ENCODE measurements at places on chromosomes 12 and 14.

DNA sequence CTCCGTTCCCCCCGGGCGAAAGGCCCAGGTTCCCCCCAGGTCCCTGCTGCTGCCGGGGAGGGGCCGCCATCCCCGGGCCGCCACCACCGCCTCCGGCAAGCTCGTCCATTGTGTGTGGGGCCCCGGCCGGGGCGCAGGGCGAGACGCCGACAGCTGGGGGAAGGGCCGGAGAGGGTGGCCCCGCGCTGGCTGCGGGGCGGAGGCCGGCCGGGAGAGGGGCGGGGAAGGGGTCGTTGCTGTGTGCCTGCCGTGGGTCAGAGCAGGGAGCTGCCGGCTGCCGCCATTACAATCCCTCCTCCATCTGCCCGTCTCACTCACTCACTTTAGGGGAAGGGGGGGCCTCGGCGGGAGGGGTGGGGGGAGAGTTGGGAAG is at the start of gene STRN3:
Gene STRN3 (minus strand): TSS at position 303 of the 373 bp plus-strand sequence. CDS start 194 bp downstream, at position 109.
- no peak for DNase-seq

GRCh38 chr12:131054345-131055092 is 100.8 kb downstream of the ADGRD1 start:
- no peak for DNase-seq

DNA sequence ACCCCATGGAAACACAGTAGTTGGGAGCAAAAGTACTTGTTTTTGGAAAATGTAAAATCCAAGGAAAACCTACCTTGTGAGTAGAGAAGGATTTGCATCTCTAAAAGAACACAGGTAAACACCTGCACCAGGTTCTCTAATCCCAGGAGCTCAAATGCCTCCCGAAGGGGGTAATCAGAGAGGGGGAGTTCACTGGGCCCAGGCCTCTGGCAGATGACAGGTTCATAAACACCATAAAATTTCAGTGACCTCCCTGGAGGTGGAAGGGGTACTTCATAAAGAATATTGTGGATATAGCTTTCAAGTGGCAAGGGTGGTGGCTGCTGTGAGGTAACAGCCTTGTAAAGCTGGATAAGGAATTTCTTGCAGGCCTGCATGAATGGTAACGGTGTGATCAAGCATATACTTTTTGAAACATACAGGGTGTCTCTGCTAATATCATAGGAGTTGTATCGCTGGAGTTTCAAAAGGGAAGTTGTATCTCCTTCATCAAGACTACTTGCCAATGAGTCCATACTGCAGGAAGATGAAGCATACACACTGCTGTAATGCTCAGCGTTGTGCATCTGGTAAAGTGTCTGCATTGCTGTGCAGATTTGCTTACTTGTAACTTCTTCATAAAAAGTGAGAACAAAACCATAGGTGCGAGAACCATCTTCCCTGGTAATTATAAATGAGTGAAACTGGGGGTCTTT is 111.3 kb downstream of the DENND5B start:
- DNase-seq = no peak

GRCh38 chr14:90805662-90806540 is 10.3 kb downstream of the TTC7B start:
- DNase-seq = no peak

DNA sequence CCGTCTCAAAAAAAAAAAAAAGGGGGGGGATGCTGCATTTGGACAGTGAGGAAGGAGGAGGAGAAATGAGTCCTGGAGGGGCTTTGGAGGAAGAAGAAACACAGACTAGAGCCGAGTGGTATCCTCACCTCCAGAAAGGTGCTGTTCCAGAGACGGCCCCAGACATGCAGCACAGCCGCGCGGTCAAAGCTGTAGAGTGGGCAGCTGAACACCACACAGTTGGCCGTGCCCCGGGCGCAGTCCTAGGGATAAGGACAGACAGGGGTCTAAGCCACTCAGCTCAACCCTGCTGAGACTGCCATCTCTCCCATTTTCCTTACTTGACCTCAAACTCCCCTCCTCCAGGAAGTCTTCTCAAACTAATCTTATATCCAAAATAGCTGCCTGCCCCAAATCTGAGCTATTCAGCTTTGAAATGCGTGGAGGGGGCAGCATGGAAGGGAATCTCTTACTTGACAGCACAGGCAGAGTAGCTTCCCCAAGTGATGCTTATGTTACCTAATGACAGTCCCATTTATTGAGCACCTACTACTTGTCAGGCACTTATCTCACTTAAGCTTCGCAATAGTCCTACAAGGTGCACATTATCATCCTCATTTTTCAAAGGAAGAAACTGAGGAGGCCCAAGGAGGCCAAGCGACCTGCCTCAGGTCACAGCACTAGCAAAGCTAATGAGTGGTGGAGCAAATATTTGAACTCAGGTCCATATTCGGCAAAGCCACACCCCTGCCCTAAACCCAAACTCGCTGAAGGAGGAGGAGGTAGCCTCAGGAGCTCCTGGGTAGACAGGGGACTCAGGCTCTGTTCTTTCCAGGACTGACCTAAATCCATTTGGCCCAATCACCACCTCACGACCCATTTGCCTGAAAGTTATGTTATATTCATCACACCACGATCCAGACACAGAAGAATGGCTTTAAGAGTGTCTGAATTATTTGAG is 18.7 kb downstream of the ITGA7 start:
- DNase-seq = no peak

GRCh38 chr14:55123101-55123500 is 6.0 kb upstream of the LGALS3 start:
- DNase-seq = no peak

DNA sequence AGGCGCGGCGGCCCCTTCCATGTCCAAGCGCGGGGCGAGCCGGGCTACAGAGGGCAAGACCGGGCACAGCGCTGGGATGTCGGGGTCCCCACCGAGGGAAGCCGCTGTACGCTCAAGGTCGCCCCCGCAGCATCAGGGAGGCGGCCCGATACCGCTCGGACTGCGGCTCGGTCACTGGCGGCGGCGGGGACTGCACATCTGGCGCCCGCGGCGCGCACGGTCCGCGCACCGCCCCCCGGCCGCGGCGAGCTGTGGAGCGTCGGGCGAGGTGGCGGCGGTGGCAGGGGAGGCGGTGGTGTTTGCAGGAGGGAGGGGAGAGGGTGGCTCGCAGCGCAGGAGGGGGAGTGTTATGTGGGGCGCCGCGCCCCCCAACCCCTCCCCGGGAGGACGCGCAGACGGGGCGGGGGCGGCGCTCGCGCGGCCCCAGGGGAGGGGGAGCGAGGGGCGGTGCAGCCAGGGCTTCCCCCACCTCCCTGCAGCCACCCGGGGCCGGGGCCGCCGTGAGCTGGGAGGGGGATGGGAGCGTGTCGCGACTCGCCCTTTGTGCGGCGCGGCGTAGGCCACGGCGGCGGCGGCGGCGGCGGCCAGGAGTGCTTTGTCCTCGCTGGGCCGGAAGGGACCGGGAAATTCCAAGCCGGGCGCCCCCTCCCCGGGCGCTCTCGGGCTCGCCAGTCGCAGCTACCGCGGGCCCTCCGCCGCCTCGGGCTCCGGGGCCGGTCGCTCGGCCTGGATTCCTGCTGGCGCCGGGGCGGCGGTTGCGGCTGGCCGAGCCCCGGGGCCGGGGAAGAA is at the start of gene NUAK1:
Gene NUAK1 (minus strand): TSS at position 322 of the 789 bp plus-strand sequence. CDS start 301 bp downstream, at position 21.
- peak; percentile 5 for DNase-seq

GRCh38 chr14:101705733-101706508 is 55.6 kb upstream of the PPP2R5C start:
- peak; percentile 41 for DNase-seq

DNA sequence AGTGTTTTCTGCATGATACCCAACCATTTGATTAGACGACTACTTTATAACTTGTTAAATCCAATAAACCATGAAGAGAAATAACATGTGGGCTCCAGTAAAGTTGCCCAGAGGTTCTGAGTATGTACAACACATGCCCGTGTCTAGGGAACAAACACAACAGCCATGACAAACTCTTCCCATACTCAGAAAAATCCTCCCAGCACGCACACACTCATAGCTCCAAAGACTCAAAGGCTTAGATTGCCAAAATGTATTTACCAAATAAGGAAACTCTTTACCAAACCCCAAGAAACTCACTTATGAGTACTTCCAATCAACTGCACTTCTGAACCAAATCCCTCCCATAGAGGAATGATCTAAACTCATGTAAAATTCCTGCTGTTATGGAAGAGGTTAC is 17.3 kb downstream of the SART3 start:
- no peak for DNase-seq

GRCh38 chr12:65822732-65823512 is 1.4 kb upstream of the HMGA2 start:
- no peak for DNase-seq

DNA sequence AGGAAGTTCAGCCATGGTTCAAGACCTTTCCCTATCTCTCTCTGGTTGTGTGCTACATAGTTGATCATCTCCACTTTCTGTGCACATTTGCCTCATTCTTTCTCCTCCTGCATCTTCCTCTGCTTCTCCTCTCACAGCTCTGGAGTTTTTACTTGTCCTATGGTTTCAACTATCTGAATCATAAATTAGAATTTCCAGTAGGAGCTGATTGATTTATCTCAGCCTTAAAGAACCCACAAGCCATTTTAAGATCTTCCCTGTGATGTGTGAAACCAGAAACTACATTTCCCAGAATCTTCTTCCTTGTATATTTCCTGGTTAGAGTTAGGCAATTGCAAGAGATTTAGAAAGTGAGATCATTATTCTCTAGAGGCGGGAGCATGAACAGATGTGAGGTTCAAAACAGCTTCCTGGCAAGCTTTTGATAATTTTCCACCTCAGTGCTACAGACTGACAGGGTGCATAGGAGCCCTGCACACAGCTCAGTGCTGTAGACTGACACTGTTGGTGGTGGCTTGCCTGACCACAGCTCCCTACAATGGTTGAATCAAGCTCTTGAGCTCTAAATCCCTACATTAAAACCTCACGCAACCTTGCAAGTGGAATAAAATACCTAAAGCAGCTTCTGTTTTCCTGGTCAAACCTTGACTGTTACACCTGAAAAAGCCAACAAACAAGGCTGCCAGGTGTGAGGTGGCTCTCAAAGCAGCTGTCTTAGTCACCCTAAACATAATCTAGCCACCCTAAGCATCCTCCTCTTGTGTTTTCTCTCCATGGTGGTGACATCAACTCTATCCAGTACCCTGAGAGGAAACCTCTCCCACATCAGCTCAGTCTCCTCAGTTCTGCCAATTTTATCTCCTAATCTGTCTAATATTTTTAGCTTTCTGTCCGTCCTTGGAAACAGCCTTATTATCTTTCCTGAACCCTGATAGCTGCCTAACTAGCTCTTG is 21.5 kb upstream of the IFNG start:
- no peak for DNase-seq

DNA sequence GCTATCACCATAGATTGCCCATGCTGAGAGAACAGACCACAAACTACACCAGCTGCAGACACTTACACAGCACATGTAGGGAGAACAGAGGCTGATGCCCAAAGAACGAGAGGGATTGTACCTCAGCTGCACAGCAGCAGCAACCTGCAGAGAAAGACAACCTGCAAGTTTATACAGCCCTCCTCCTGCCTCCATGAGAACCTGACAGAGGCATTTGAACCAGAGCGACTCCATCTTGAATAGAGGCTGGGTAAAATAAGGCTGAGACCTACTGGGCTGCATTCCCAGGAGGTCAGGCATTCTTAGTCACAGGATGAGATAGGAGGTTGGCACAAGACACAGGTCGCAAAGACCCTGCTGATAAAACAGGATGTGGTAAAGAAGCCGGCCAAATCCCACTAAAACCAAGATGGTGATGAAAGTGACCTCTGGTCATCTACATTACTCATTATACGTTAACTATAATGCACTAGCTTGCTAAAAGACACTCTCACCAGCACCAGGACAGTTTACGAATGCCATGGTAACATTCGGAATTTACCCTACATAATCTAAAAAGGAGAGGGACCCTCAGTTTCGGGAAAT is 262.4 kb upstream of the HMGA2 start:
- DNase-seq = no peak

DNA sequence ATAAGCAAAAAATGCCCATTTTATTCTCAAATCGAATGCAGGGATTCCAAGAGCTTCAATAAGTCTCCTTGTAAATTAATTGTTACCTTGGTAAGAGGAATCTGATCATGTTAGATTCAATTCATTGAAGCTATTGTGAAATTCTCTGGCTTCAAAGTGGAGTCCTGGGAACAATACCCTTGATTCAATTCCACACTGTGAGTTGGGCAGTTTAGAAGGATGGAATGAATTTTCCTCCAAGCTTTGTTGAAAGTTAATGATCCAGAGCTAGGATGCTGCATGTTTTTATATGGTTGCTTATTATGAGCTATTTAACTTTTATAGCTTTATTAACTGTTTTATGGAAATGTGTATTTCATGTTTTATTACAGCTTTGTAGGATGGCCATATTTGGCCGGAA is 89.9 kb upstream of the IGF1 start:
- no peak for DNase-seq

- DNase-seq = no peak
These were observed 57.3 kb downstream of the MAX start for GRCh38 chr14:65045006-65045405.

- no peak for DNase-seq
These were observed 420.1 kb downstream of the FUT8 start for GRCh38 chr14:65832431-65833266.

DNA sequence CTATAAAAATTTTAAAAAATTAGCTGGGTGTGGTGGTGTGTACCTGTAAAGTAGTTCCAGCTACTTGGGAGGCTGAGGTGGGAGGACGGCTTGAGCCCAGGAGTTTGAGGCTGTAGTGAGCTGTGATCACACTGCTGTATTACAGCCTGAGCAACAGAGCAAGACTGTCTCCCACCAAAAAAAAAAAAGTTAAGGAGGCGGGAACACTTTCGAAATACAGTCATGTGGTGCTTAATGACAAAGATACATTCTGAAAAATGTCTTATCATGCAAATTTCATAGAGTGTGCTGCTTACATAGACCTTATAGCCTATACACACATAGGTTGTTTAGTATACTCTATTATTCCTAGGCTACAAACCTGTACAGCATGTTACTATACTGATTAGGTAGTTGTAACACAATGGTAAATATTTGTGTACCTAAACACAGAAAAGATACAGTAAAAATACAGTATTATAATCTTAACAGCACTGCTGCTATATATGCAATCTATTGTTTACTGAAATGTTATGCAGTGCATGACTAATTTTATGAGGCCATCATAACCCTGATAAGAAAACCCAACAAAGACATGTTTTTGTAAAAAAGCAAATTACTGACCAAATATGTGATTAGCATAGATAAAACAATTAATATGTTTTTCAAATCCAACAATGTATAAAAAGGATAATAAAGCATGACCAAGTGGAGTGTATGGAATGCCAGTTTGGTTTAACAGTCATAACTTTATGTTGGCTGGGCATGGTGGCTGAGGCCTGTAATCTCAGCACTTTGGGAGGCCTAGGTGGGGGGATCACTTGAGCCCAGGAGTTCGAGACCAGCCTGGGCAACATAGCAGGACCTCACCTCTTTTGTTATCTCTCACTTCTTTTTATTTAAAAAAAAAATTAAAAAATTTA is 11.4 kb downstream of the EIF2S1 start:
- DNase-seq = no peak

- DNase-seq = no peak
These were observed 596.0 kb downstream of the SLC16A7 start for GRCh38 chr12:60191676-60192359.

- no peak for DNase-seq
These were observed 404.7 kb downstream of the DAD1 start for GRCh38 chr14:22184157-22184829.

- no peak for DNase-seq
These were observed 10.4 kb downstream of the GTSF1 start for GRCh38 chr12:54463034-54463433.
